ENCODE measurements at places on chromosomes 16 and 17.

GRCh38 chr16:595942-596735 is 6.3 kb downstream of the RAB40C start:
- DNase-seq = no peak

GRCh38 chr17:43695970-43696865 is 34.5 kb upstream of the MEOX1 start:
- DNase-seq = no peak

- DNase-seq = peak; percentile 2
These were observed 365.4 kb upstream of the C16orf82 start for GRCh38 chr16:26701243-26701886.

DNA sequence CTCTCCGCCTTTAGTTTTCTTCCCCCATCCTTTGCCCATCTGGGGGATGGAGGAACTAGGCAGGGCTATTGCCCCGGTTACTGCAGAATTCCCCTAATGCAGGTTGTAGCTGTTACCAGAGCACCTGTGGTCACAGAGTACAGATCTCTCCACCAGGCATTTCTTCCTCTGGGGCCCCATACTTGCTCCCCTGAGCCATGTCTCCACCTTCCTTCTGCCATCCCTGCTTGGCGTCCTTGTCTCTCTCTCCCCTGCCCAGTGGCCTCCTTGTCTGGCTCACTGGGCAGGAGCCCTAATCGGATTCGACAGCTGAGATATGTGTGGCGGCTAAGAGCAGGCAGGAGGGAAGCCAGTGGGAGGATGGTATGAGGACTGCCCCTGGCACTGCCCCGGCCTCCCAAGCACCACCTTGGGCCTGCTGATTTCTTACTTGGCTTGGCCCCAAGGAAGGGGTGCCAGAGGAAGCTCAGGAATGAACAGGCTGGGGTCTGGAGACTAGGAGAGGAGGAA is 2.0 kb downstream of the RARA start:
- DNase-seq = no peak

DNA sequence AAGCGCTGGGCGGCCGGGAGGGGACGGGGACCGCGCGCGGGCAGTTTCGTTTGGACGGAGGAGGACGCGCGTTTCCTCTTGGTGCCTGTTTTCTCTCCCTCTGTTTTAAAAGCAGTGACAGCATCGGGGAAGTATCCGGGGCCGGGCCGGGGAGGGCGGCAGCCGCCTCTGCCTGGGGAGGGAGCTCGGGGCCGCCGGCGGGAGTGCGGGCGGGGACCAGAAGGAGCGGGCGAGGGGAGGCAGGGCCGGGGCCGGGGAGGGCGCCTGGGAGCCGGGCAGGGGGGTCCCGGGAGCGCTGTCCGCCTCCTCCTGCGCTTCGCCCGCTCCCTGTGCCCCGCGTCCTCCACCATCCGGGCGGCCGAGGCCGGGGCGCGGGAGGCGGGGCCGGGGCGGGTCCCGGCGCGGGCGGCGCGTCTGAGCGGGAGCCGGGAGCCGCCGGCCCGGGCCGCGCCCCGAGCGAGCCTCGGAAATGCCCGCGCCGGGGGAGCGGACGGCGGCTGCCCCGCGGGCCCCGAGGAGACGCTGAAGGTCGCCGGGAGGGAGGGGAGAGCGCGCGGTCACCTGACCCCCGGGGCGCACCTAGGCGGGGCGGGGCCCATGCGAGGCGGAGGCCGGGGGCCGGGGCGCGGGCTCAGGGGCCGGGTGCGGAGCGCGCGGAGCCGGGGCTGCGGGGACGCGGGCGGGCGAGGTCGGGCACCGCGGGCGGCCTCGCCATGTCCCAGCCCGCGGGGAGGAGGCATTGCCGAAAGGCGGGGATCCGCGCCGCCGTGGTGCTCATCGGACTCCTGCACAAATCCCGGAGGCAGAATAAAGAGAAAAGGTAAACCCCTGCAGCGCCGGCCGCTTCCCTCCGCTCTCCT is 57.3 kb downstream of the RAP1GAP2 start:
- DNase-seq = no peak

DNA sequence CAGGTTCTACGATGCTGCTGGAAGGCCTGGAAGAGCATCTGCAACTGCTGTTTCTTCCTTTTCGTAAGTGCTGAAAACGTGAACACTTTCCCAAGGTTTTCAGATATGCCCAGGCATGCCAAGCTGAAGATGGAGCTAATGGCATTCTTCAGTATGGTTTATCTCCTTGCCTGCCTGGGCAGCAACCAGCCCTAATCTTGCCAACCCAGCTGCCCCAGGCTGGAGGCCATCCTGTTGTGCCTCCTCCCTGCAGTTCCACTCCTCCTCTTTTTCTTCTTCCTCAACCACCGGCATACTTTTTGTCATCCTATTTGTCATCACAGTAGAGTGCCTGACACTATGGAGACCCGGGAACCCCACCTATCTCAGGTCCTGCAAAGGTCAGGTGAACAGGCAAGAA is 1849.3 kb downstream of the TP53TG3F start:
- no peak for DNase-seq

DNA sequence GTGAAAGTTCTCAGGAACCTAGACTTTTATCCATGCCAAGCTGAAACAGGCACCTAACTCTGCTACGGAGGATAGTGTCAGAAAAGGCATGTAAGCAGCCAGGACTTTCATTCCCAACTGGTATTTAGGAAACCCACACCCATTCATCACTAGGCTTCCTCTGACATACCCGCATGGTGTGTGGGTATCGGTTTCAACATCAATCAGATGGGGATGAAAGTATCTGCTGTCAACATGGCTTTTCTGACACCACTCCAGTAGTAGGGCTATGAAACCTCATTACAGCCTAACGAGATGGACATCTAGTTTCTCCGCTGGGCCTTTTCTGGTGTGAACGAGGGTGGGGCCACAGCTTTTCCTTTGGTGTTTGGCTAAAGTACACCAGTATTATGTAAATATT is 1178.3 kb downstream of the CDH11 start:
- no peak for DNase-seq

DNA sequence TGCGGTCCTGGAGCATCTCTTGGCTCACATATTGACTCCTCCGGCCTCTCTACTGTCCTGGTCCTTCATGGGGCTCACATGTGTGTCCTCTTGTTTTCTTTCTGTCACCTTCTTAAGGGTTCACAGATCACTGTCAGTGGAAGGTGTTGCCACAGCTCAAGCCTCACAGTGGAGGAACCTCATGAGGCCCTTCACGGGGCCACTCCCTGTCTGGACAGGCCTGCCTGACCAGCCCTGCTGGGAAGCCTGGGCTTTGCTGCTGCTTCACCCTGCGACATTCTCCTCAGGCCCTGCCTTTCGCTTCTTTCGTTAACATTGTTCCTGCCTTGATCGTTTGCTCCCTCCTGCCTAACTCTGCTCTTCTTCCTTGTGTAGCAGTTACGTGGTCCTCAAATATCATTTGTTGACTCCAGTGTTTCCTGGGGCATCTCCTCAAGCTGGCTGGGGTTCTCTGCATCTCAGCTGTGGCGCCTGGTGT is 55.9 kb downstream of the WDR45B start:
- DNase-seq = no peak

DNA sequence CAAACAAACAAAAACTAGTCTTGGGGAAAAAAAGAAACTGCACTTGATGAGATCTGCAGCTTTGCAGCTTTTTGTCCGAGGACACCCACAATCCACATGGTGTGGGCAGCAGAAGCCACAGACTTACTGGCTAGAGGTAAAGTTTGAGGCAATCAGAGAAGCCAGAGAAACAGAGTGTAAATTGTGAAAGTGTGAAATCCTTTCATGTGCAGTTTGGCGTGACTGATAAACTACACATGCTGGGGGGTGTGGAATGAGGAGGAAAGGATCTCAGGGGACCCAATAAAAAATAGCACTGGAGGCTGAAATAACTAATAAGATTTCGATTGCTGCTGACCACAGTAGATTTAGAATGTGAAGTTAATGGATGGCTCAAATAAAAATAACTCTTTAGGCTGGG is 42.4 kb upstream of the HOXB13 start:
- peak; percentile 54 for DNase-seq

- DNase-seq = no peak
These were observed 44.6 kb upstream of the ADCY9 start for GRCh38 chr16:4160658-4161430.

DNA sequence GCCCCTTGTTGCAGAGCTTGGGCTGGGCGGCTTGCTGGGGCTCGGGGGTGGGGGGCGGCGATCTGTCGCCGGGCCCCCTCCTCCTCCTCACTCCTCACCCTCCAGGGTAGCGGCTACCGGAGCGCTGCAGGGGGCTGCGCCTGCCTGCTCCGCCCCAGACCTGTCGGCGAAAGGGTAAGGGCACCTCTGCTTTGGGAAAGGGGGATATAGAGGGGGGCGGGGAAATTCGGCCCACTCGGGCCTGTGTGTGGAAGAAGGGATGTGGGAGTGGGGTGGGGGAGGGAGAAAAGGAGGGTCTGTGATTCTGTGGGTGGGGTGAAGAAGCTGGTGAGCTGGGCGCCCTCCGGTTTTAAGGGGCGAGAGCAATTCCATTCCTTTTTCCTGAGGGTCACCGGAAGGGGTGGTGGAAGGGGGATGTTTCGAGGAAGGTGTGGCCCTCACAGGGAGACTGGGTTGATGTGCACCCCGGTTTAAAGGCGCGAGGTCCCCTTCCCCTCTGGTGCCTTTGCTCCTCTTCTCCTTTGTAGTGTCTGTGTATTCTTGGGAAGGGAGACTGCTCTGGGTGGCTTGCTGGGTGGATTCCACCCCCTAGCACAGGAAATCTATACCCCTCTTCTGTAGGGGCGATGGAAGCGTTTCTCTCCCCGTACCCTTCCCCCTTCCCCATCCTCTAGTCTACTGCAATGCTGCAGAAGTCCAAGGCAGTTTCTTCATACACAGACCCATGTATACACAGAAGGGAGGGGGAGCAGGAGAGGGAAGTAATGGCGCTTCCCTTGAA is 878 bp downstream of the TAOK1 start:
- peak; percentile 18 for DNase-seq

GRCh38 chr17:17780922-17781590 is 55.7 kb downstream of the SREBF1 start:
- DNase-seq = no peak

DNA sequence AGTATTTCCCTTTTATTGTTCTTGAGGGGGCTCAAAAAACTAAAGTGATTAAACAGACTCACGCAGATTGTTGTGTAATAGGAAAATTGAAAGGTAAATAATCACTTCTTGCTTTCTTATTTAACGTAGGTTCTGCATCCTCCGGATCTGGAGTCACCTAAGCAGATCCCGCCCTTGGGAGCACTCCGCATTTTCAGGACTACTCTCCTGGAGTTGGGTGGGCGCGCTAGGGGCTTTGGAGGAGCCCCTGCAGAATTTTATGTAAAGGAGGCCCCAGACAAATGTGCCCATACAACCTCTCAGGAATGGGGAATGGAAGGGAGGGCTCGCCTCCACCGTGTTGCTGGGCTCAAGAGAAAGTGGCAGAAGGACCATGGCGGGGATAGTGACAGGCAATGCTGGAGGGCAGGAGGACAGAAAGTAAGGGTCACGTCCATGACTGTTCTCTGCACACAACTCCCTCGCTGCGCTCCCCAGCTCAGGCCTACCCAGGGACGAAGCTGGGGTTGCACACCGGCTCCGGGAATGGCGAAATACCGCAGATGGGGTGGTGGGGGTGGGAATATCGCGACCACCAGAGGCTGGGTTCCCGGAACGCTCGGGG is 8.3 kb downstream of the MT2A start:
- no peak for DNase-seq

- DNase-seq = no peak
These were observed 11.1 kb downstream of the C16orf86 start for GRCh38 chr16:67677712-67678111.

DNA sequence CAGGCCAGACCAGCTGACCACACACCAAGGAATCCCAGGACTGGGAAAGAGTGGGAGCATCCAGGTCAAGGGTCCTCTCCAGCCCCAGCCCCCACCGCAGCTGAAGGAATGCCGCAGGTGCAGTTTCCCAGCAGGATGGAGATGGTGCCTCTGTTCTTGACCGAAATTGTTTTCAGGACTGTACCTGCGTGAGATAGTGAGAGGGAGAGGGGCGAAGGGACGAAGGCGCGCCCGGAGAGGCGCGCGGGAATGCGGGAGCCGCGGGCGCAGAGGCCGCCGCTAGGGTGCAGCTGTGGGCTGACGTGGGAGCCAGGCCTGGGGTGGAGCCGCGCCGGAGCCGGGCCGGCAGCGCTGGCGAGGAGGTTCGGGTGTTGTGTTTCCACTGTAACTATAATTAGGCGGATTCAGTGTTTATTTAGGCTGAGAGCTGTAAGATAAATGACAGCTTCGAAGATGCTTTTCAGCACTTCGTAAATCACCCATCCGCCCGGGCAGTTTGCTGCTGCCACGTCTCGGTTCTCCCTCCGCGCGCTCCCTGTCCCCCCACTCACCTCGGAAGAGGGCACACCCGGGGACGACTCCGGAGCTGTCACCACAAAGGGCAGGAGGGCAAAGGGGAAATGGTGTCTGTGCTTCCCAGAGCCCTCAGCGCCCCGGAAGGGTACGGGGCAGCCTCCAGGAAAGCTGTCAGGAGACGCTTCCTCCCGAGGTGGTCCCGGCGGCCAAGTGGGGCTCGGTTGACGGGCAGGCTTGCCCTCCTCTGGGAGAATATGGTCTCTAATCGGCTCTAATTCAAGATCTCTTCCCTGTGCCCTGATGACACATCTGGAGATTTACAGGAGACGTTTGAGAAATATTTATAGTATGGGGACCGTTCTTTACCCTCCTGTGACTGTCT is 38.2 kb downstream of the HOXB1 start:
- peak; percentile 72 for DNase-seq

- DNase-seq = no peak
These were observed 217.6 kb upstream of the CA10 start for GRCh38 chr17:52376137-52376536.

DNA sequence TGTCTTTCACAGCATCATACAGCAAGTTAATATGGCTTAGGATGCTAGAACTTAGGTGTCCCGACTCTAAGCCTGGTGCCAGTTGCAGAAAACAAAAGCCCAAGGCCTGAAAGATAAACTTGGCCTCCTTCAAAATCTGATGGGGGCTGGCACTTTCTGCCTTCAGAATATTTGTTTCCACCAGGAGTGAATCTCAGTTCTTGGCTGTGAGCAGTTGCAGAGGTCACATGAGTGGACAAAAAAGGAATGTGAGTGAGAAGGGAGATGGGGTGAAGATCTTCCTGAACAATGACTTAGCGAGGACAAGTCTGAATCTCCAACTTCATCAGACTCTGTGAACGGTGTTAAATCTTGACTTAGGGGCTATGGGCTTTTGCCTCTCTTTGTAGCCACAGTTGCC is 46.6 kb downstream of the HOXB1 start:
- no peak for DNase-seq

All from GM12865 (cell line).